NCI-H2081 (cell line): ENCODE measurements at places on chromosomes 6 and 20.

- no peak for DNase-seq
Observed at GRCh38 chr20:13099676-13100075, 90.9 kb downstream of the SPTLC3 start.

DNA sequence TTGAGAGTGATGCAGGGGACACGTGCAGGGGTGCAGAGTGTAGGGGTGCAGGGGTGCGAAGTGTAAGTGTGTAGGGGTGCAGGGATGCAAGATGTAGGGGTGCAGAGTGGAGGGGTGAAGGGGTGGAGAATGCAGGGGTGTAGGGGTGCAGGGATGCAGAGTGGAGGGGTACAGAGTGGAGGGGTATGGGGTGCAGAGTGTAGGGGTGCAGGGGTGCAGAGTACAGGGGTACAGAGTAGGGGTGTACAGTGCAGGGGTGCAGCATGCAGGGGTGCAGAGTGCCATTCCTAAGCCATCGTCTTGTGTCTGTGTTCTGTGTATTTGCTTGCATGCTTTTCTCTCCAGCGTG lies 345.4 kb downstream of the TAF4 start:
- no peak for DNase-seq

- no peak for DNase-seq
Observed at GRCh38 chr20:14341801-14342200, 4.4 kb upstream of the FLRT3 start.

GRCh38 chr6:167401525-167402194 lies 76.8 kb downstream of the TTLL2 start:
- no peak for DNase-seq
